ENCODE measurements at places on chromosomes 3 and 15.

DNA sequence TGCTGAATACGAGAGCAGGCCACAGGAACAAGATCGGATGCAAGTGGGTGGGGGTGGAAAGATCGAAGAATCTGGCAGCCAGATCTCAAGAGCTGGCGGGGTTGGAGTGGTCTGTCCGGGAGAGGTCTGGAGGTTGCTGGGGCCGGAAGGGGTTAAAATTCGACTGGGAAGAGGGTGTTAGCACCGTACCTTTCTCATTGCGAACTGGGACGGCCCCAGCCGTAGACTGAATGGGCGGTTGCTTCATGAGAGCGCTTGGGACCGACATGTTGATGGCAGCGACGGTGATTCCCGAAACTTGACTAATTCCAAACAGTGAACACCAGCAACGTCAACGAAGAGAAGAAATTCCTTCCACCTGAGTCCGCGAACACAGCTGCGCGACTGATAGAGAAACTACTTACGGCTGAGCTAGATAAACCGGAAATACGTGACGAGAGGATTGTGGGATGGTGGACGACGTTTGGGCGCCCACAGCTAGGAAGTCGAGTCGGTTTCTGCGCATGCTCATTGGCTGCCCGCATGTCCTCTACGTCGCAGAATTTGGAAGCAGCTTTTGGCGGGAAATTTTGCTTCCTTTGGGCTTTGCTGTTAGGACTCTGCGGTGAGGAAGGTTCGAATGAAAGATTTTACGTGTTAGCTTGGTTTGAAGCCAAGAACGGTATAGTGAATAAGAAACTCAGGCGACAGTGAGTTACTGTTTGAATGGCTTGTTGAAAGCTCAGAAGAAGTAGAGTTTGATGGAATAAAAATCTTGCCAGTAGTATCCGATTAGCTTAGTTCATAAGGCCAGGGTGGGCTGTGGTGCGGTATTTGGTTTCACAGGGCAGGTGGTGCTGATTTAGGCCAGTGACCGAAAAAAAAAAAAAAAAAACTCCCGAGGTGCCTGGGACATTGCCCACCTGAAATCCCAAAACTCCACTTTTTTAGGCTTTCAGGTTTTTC, at the start of gene MFAP1:
Gene MFAP1, minus strand, starts transcription at position 389 of the 945 bp plus-strand sequence. Its CDS starts 121 bp downstream, at position 268.
- peak; percentile 99 for DNase-seq

GRCh38 chr15:58701376-58701775, 48.1 kb downstream of the ADAM10 start:
- no peak for DNase-seq

GRCh38 chr3:19248143-19248542, 99.8 kb downstream of the KCNH8 start:
- no peak for DNase-seq

GRCh38 chr3:71585887-71586809, 2.6 kb upstream of the FOXP1 start:
- DNase-seq, result peak; percentile 49

DNA sequence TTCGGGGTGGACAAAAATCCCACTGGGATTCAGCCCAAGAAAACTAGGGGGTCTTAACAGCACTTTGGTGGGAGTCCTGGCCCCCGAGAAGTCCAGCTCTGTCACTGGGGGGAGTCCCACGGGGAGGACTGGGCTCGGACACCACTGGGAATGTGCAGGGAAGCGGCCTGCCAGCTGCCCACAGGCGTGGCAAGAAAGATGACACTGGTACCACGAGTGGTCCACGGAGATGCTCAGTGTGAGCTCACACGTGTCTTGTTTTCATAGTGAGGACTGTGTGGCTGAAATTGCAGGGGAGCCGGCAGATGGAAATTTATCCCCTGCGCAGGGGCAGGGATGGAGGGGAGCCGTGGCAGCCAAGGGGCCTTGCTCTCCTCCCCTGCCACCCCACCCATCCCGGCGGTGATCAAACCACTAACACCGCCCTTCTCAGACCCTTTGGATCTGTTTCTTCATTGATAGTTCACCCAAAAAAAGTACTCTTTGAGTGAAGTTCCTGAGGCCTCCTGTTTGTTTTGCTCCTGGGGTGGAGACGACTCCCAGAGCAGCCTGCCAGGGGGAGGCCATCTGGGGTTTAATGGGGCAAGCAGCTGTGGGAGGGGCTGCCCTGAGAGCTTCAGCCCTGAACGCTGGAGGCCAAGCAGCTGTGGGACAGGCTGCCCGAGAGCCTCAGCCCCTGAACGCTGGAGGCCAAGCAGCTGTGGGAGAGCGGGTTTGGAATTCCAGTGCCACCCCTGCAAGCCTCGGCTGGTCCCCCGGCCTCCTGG, 130.9 kb downstream of the LRRK1 start:
- DNase-seq, result no peak

DNA sequence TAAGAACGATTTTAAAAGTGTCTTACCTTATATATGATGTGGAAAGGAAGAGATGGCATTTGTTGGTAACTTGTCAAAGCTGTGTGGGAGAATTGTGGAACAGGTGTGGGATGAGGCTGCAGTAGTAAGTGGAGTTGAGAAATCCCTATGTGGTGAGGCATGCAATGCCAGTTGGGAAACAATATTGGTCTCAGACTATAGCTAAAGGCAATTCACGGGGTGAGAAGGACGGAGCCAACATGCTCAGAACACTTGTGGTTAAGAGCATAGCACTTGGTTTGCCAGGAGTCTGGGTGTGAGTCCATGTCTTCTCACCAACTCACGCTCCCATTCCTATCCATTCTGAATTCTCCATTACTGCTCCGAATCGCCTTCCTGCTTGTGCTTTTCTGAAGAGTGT, 615.6 kb upstream of the ADAMTS9 start:
- no peak for DNase-seq

GRCh38 chr15:84889991-84890669, 5.7 kb downstream of the SLC28A1 start:
- DNase-seq, result no peak

DNA sequence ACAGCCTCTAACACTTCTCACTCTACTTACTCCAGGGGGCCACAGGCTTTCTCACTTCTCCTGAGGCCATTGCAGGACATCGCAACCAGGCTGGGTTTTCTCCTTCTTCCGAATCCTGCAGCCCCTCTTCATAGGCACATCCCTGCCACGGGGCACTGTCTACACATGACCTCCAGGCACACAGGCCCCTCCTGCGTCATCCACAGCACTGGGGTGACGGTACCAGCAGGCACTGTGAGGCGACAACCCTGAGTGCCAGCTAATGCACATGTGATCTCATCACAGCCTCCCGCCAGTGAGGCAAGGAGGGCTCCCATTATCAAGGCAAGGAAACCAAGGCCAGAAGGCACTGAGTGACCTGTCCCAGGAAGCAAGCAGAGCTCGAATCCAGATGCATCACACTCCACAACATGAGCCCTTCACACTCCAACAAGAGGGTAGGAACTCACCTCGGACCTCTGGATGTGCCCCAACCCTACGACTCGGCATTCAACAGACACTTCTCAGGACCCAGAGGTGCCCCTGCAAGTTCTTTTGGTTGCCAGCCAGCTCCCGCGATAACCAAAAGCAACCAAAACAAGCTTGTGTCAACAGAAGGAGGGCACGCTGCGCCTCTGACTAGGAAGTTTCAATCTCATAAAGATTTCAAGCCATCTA, 16.7 kb downstream of the FAM174B start:
- no peak for DNase-seq

DNA sequence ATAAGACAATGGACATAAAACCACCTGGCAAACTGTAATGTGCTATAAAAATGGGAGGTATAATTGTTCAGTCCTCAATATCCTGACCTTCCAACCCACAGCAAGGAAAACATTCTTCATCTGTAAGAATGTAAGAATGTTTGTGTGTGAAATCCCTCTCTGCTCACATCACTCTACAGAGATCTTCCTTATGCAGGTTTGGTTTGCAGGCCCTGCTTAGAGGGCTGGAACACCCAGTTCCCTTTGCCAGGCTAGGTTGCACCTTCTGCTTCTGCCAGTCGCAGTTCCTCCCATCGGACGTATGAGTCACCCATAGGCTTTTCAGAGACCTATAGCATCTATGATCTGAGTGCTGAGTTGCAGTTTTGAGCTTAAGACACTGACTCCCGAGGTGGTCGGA, 24.1 kb upstream of the MINAR1 start:
- no peak for DNase-seq

DNA sequence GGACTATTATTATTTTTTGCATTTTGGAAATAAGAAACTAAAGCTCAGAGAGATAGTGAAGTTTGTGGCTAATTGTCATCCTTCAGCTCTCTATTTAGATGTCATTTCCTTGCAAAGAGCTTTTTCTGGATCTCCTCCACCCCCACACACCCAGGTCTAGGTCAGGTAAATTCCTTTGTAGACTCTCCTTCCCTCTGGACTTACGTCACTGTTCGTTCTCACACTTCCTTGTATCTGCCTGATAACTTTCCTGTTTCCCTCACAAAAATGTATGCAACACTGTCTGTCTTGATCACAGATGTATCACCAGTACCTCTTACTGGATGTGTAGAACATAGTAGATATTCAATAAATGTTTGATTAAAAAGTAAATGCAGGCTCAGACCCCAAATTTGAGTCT, 6.1 kb upstream of the MB21D2 start:
- no peak for DNase-seq

- no peak for DNase-seq
Observed at GRCh38 chr3:146067048-146067447, 93.9 kb downstream of the PLOD2 start.

GRCh38 chr3:179286331-179286730, 35.4 kb upstream of the KCNMB3 start:
- no peak for DNase-seq

DNA sequence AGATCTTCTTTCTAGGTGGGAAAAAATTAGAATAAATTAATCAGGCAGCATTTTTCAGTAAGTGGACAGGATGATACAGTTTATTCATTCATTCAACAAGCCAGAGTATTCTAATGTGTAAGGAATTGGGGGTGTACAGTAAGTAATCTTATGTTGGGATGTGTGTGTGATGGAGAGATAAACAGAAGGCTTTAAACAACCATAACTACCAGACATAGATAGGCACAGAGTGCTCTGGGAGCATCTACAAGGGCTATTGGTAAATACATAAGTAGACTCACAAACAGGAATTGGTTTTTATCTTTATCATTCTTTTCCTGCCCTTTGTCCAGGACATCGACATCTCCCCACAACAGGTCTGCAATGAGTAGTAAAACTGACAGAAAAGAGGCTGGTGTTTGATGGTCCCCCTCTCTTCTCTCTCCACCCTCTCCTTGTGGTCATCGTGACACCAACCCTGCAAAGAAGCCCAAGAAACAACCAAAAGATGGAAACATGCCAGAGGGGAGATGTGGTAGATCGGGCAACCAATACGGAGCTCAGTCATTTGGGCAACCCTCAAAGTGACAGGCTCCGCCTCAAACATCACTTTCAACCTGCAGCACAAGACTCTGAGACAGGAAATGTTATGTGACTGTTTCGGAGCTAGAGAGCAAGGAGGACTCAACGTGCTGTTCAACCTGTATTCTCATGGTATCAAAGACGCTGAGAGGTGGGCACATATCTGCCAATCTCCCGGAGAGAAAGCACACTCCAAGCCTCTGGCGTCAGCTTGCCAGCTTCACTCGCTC, 28.7 kb upstream of the B3GNT5 start:
- DNase-seq, result no peak

- peak; percentile 62 for DNase-seq
Observed at GRCh38 chr3:151282921-151283320, 4.6 kb upstream of the P2RY14 start.

DNA sequence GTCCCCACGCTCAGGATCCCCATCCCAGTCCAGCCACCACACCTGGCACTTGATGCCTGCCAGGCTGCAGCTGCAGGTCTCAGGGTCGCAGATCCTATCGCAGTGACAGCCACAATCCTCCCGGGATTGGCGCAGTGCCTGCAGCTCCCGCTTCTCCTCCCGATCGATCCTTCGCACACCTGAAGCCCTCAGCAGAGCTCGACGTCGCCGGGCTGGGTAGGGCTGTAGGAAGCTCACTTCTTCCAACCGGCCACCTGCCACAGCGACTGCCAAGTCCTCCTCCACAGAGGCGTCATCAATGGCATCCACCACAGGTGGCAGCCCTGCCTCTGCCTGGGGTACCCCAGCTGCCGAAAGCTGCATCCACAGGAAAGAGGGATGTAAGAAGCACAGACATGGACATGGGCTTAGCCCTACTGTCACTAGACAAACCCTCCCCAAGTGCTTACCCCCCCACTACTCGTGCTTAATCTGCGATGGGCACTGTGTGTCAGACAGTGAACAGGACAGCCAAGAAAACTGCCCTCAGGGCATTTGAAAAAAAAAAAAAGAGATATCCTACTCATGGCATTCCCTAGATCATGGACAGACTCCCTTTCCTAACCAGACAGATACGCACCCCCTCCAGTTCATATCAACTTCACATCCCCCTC, 9.2 kb downstream of the CSRNP1 start:
- no peak for DNase-seq

GRCh38 chr15:36856339-36856973, 243.9 kb downstream of the MEIS2 start:
- DNase-seq, result no peak

GRCh38 chr3:39103324-39103693, 4.1 kb downstream of the GORASP1 start:
- no peak for DNase-seq
